ENCODE measurements at places on chromosomes 7 and 10. TPM values are rescaled to one million over a fixed set of nuclear protein-coding genes. Genes with fewer than 3 reads are reported as not detected.

Gene EPHA1
- total RNA-seq = under 0.01 TPM

Gene PPP1R17
- total RNA-seq = not detected

Gene DTX2
- total RNA-seq = 2.6 TPM

Gene TET1
- total RNA-seq = 3.3 TPM

Gene TUBB8
- not detected for total RNA-seq

Gene PVRIG
- not detected for total RNA-seq

Gene LIPK
- not detected for total RNA-seq

Gene SFTPA1
- not detected for total RNA-seq

Gene HTR5A
- total RNA-seq = not detected

Gene DMBT1
- total RNA-seq = under 0.01 TPM

Gene ATOH7
- not detected for total RNA-seq

Gene PLA2G12B
- not detected for total RNA-seq

Gene C7orf33
- not detected for total RNA-seq

Gene ITGB8
- total RNA-seq = 100 TPM

Gene RAPGEF5
- total RNA-seq = 1.5 TPM

Gene ADCYAP1R1
- not detected for total RNA-seq

Gene ZNF365
- total RNA-seq = 5.8 TPM

Gene CDC14C
- total RNA-seq = 0.17 TPM

Gene ADARB2
- total RNA-seq = not detected

Gene UBTD1
- total RNA-seq = 22.0 TPM

Gene DEPP1
- total RNA-seq = 97.3 TPM

Gene ARPC1A
- 226 TPM for total RNA-seq

Gene TRIM73
- 0.51 TPM for total RNA-seq

Gene POMZP3
- 1.5 TPM for total RNA-seq

Gene PRTFDC1
- 18.5 TPM for total RNA-seq

Gene BET1
- 40.3 TPM for total RNA-seq

Gene ZNF503
- total RNA-seq = 8.2 TPM

Gene GPR15LG
- total RNA-seq = not detected

Gene OR2A1
- under 0.01 TPM for total RNA-seq
